T-helper 2 cell (primary cell): ENCODE measurements at places on chromosomes 6 and 20.

DNA sequence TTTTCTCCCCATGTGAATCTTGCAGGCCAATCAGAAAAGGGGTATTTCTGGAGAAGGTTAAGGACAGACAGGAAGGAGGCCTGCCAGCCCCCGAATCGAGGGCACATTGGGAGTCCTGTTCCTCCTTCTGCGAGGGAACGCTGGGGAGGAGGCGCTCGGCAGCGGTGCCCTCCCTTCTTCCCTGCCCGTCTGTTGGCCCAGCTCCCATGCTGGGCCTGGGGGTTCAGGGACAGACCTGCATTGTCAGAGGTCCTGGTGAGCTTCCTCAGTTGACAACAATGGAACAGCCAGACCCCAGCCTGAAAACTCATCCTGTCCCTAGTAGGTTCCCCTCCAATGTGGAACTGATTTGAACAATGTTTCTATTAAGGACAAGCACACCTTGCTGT, 15.1 kb upstream of the SYNJ2 start:
- no peak for DNase-seq

GRCh38 chr20:1950836-1951235, 43.0 kb downstream of the PDYN start:
- DNase-seq = no peak

DNA sequence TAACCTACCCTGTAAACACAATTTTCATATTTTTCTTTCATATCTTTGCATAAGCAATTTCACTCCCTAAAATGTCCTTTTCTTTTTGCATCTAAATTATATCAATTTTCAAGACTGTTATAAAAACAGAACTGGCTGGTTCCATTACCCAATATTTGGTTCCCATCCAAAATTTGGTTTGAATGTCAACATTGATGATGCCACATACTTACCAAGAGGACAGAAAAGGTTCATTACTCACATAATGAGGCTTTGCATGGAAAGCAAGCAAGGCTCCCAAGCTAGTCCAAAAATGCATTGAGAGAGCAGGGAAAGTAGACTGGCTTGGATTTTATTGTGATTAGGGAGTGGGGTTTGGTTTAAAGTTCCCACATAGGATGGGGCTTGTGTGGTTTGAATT, 144.4 kb upstream of the AKIRIN2 start:
- DNase-seq = no peak

GRCh38 chr6:89966228-89966544, 71.9 kb downstream of the GJA10 start:
- DNase-seq = no peak

GRCh38 chr20:34293589-34293988, 9.6 kb downstream of the AHCY start:
- DNase-seq = no peak

- DNase-seq = no peak
Measured at GRCh38 chr6:170286934-170287265, 4.0 kb downstream of the DLL1 start.

DNA sequence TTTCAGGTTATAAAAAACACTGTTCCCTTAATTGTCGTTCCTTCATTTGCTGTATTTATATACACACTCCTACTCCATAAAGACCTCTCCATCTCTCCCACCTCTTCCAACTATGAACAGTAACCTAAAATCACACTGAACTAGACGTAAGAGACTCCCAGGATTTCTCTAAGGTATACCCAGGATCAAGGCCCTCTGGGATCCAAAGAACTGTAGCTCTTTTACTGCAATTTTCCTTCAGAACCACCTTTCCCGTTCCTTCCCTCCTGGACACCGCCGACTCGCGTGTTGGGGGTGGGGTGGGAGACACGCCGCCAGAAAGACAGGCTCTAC, 680 bp downstream of the LATS1 start:
- no peak for DNase-seq

DNA sequence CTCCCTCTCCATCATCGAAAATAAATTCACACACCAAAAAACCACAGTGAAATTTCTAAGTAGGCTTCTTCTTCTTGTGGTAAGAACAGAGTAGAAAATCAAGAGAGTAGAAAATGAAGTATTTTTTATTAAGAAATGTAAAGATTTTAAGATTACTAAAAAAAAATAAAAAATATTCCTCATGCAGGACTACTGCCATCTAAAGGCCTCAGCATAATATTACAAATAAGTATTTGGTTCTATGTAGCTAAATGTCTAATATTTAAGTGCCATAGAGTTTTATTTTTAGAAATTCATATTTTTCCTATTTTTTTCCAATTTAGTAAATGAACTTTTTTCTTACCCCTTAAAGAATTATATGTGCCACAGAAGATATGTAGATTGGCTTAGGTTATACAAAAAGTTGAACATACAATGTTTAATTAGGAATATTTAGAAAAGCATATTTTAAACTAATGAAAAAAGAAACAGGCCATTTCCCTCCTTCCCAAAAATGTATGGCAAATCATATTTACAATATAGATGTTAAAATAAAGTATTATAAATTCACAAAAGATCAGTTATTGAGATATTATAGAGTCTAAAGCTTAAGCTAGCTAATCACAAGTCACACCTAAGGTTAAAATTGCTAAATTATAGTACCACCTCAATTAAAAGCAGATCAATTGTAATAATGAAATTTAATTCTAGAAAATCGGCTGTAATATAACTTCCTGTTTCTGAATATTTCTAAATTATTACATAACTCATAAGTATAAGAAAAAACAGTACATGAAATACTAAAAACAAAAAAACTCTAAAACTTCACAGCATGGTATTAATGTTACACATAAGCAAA, 3.5 kb upstream of the NT5DC1 start:
- no peak for DNase-seq

GRCh38 chr6:64330694-64331307, 695.2 kb downstream of the PHF3 start:
- DNase-seq = no peak

- no peak for DNase-seq
Measured at GRCh38 chr6:79453558-79454042, 83.6 kb downstream of the LCA5 start.

- DNase-seq = no peak
Measured at GRCh38 chr6:136477548-136477947, 72.7 kb downstream of the MAP7 start.

DNA sequence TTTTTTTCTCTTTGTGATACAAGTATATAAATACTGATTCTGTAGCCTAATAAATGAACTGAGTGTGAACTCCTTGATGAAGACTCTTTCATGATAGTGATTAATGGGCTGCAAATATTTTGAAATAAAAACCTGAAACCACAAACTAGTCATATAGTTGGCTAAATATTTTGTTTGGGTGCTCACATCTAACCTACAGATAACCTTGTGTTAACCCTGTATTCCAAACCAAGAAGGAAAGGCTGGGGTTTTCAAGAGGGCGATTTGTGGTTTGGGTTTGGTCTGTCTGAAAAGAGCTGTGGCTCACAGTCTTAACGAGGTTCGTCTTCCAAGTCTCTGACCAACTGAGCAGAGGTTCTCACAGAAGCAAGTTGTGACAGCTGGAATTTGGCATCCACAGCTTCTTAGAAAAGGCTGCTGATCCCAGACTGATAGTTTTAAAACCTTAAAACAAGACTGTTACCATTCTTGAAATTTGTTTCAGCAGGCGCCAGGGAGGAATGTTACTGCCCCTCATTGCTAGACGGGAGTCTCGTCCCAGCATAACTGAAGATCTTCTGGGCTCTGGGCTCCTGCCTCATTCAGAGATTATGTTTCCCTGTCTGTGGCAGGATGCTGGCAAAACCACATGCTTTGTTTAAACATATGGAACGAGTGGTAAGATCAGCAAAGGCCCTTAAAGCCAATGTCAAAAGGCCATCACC, 736.4 kb upstream of the MARCKS start:
- no peak for DNase-seq

GRCh38 chr20:51399006-51399890, 143.3 kb downstream of the NFATC2 start:
- DNase-seq = no peak

DNA sequence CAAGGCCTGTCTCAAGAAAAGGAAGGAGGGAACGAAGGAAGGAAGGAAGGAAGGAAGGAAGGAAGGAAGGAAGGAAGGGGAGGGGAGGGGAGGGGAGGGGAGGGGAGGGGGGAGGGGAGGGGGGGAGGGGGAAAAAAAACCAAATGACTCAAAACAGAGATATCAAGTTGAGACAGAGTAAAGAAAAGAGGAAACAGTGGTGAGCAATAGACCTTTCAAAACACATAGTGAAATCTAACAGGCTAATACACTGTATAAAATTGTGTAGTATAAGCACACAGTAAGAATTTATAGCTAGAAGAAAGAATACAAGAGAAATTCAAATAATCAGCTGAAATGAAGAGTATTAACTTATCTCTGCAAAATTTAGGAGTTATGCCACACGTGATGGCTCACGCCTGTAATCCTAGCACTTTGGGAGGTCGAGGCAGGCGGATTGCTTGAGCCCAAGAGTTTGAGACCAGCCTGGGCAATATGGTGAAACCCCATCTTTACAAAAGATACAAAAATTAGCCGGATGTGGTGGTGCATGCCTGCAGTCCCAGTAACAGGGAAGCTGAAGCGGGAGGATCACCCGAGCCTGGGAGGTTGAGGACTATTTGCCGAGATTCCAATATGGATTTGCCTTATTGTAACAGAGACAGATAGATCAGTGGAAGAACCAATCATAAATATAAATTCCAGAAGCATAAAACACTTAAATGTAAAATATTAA, 123.2 kb downstream of the PRND start:
- no peak for DNase-seq

DNA sequence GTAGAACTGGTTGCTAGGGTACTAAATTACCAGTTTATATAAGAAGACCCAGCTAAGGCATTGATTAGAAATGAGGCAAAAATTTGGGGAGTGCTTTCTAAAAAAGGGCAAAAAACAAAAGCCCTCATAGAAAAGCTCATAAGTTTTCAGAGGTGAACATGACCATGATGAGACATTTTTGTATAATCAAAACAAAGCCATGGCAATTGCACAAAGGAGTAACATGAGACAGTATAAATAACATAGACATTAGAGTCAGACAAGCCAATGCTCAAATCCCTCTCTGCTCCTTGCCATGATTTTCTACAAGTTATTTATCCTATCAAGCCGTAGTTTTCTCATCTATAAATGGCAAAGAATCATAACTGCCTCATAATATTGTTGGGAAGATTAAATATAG, 112.2 kb upstream of the ADTRP start:
- no peak for DNase-seq

GRCh38 chr6:132484680-132485018, 28.3 kb downstream of the STX7 start:
- DNase-seq = no peak

- DNase-seq = no peak
Measured at GRCh38 chr20:3652221-3652620, 11.0 kb downstream of the GFRA4 start.

GRCh38 chr6:31246051-31246521, 25.8 kb downstream of the HLA-C start:
- no peak for DNase-seq

- no peak for DNase-seq
Measured at GRCh38 chr6:126156973-126157372, 170.6 kb downstream of the TRMT11 start.

DNA sequence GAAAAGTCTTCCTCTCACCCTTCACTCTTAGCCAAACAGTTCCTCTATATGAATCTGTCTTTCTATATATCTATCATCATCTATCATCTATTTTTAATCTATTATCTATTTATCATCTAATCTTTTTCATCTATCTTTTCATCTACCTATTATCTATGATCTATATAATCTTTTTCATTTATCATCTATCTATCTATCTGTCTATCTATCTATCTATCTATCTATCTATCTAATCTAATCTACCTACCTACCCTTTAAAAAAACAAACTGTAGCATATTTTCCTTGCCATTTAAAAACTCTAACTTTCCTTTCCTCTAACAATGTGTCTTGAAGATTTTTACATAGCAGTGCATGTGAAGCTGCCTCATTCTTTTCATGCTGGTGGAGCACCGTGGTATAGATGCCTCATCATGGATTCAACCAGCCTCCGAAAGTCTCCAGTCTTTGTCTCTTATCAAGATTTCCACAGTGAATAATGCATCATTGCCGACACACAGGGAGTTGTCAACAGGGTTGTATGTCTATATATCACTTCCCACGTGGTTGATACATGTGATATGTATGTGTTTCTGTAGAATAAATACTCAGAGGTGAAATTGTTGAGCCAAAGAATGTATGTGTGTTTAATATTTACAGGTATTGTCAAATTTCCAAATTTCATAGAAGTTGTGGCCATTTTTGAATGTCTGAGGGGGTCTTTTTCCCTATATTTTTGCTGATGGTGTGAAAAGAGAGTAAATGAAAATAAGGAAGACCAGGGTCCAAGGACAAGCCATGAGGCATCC, 51.3 kb downstream of the VEGFA start:
- DNase-seq = no peak

DNA sequence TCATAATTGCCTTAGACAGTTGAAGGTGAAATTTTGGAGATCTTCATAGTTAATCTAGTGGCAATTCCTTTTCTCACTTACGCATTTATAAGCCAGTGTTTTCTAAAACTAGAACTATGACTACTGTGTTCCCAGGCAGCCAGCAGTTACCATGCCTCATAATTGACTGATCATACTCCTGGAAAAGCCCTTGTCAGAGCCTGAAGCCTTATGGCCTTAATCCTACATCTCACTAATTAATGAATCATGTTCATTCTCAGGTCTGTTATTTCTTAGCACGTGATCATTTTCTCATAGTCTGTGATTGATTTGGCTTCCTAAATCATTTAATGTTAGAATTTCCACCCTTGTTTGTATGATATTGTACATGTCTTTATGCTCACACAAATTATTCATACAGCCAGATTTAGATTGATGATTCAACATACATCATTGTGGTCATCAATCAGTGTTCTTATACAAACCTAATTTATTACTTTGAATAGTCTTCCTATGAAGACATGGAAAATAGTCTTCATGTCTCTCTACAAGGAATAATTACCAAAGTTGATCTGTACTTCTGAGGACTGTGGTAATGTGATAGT, 132.6 kb upstream of the ASCC3 start:
- DNase-seq = no peak

DNA sequence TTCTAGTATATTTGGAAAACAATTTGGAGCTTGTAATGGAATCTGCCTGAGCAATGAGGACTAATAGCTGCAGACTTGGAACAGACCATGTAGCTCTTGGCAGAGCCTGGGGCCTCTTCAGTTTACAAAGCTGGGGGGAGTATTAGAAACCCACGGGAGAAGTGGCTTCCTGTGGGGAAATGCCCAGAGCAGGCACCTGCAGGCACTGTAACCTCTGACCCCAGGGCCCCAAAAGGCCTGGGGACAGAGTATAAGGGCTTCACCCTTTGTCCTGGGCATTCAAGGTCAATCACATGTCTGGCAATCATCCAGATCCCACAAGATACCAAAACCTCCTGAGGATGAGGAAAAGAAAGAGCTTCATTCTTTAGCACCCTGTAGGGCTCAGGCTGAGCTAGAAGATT, 19.4 kb downstream of the PKIG start:
- DNase-seq = no peak
